Effector CD8-positive, alpha-beta T cell (primary cell): ENCODE measurements at places on chromosomes 3 and 15.
A peak's percentile ranks its signal among the peaks of the same experiment; 100 is the strongest.

GRCh38 chr3:127226457-127226856 lies 33.5 kb downstream of the PRR23E start:
- DNase-seq: no peak

GRCh38 chr15:33135355-33135781 lies 59.1 kb downstream of the FMN1 start:
- no peak for DNase-seq

DNA sequence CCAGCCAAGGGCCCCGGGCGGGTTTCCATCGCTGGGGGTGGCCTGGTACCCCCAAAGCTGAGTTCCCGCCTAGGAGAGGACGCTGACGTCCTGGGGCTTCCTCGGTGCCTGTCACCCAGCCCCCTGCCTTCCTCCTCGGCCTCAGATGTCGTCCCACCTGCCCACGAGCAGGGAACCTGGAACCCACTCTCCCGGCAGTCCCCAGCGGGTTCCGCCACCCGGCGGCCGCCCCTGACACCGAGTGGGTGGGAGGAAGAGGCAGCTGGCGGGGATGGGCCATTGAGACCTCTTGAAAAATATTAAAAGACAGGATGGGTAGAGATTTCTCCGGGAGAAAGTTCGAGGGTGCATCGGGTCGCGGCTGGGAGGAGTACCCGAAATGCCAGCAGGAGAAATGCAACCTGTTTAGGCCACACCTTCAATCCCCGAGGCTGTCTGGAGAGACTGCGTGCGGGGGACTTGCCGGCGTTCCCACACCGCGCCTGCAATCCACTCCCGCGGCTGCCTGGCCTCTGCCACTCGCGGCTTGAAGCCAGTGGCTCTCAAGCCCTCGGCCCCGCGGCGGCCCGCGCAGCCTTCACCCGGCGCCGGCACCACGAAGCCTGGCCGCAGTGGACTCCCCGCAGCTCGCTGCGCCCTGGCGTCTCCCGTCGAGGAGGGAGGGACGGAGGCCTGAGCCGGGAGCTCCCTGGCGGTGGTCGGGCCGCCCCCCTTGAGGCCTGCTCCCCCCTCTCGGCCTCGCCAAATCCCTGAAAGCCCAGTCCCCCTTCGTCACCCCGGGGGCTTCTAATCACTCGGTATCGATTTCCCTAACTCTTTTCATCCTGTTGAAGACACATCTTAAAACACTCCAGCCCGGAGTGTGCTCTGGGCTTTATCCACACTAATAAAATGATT lies 8.6 kb upstream of the NR2F2 start:
- no peak for DNase-seq

GRCh38 chr15:73979636-73980035 lies 12.5 kb downstream of the STOML1 start:
- DNase-seq: no peak

- no peak for DNase-seq
Measured at GRCh38 chr15:68298882-68299381, 21.4 kb downstream of the FEM1B start.

GRCh38 chr3:139297588-139298311 lies 46.1 kb upstream of the MRPS22 start:
- no peak for DNase-seq

DNA sequence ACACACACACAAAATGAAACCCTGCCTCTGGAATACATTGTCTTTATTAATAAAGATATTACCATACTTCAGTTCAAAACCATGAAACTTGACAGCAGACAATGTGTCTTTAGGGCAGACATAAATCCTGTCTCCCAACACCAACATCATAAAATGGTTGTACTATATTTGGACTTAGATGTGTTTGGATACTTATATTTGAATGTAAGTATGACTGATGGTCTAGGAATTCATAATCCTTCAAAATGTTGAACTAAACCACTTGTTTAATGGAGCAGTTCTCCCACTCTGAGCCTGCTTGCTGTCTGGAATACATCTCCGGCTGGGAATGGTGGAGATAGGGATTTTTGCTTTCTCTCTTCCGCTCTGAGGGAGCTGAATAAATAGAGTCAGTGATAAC lies 10.6 kb downstream of the FBN1 start:
- DNase-seq: no peak

GRCh38 chr3:104561324-104561723 lies 805.4 kb upstream of the ALCAM start:
- DNase-seq: no peak

DNA sequence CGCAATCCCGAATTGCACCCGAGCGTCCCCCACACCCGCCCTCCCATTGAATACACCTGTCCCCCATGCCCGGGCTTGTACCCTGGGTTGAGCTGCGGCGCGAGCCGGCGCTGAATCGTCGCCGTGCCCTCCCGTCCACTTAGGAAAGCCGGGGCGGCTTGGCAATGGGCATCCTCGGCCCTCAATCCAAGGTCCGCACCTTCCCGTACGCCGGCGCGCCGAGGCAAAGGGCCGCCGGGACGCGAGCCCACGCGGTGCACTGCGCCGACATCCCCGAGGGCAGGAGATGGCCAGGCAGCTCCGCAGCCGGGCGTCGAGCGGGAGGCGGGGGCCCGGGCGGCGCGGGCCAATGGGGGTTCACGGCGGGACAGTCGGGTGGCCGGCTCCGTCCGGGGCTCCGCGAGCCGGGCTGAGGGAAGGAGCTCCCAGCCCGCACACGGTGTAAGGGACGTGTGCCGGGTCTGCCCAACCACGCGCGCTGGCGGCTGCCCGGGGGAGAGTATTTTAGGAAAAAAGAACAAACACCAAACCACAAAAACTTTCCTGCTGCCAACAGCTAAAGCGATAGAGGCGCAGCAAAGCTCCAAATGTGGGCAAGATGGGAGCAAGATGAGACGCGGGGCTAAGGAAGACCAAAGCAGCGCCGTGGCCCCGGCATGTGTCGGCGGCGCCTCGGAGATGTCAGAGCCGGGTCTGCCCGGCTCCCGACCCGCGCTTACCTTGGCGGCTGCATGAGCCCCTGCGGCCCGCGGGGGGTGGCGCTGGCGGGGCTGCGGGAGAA lies 621 bp downstream of the RGMA start:
- no peak for DNase-seq

GRCh38 chr3:121529308-121529707 lies 16.5 kb downstream of the POLQ start:
- no peak for DNase-seq

- DNase-seq: no peak
Measured at GRCh38 chr3:189982321-189982945, 138.3 kb downstream of the P3H2 start.

GRCh38 chr3:7695049-7695448 lies 806.6 kb upstream of the LMCD1 start:
- DNase-seq: no peak

DNA sequence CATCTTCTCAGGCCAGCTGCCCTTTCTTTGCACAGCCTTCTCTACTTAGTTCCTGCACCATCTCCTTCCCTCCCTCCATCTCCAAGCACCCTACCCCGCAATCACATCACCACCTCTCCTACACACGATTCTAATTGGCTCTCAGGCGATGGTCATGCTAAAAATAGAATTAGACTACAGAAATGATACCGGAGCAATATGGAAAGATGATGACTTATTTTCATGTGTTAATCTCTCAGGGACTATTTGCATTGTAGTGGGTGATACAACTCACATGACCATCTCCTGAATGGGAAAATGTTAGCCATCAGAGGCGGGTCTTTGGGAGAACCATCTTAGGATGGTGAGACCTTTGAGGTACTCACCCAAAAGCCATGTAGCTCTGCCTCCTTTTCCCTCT lies 54.7 kb upstream of the PPARG start:
- DNase-seq: no peak

GRCh38 chr3:184602372-184603150 lies 41.0 kb downstream of the EPHB3 start:
- no peak for DNase-seq

DNA sequence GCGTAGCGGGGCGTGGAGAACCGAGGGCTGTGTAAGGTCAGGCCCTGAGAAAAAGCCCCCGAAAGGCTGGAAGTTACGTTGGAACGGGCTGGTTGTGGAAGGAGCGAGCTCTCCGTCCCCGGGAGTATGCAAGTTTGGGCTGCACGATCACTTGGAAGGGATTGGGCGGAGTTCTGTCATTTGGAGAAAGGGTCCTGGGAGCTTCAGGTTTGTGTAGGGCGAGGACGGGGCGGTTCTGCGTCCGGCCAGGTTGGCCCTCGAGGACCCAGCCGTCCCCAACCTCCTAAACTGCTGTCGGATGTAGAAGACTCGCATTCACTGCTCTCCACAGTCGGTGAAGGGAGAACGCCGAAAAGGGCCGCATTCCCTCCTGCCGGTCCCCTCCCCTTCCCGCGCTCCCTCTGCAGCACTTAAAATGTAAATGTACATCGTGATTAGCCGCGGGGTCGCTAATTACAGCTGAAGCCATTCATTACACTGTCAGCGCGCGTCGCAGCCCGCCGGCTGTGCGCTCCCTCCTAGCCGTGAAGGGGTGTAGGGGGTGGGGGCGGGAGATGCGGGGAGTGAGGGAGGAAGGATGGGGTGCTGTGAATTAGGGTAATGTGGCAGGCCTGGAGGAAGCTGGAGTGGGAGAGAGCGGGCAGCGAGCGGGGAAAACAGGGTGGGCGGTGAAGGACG lies 2.5 kb upstream of the RPP25 start:
- no peak for DNase-seq

DNA sequence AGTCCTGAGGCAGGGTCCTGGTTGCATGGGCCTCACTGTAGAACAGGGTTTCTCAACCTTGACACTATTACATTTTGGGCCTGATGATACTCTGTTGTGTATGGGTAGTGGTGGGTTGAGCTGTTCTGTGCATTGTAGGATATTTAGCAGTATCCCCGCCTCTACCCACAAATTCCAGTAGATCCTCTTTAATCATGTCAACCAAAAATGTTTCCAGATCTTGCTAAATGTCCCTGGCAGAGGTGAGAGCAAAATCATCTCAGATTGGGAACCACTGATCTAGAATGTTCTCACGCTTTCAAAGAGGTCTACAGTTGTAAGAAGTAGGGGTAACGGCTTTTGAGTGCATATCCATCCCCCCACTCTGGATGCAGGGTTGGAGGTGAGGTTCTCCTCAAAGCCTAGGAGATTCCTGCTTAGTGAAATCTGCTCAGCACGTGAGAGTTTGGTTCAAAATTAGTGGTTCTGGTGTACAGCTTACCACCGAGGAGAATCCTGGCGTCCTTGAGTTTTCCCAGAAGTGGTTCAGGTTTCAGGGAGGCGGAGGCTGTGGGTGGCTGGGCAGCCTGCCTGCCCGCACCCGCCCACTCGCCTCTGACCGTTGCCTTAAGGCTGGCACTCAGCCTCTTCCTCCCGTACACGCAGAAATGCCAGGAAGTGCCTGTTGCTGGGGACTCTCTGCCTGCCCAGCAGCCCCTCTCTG lies 5.3 kb downstream of the ACVR2B start:
- DNase-seq: no peak

DNA sequence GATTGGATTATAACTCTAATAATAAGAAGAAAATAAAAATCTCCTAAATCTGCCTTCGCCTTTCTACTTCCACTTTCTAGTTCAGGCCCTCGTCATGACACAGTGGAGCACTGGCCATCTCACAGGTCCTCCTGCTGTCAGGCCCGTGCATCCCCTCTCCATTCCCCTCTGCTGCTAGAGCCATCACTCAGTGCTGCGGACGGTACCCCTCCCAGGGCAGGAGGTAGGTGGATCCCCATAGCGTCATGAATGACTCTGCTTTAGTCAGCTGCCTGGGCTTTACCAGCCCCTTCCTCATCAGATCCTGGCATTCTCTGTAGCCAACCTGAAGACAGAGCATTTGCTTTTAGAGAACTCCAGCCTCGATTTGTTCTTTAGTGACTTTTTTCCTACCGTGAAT lies 12.0 kb upstream of the PPP1R2 start:
- no peak for DNase-seq

GRCh38 chr15:88470625-88471372 lies 3.3 kb downstream of the MRPS11 start:
- no peak for DNase-seq

- DNase-seq: no peak
Measured at GRCh38 chr3:154182322-154182922, 61.2 kb downstream of the ARHGEF26 start.

GRCh38 chr3:197298945-197299854 lies 788 bp upstream of the DLG1 start:
- DNase-seq: peak; percentile 3

DNA sequence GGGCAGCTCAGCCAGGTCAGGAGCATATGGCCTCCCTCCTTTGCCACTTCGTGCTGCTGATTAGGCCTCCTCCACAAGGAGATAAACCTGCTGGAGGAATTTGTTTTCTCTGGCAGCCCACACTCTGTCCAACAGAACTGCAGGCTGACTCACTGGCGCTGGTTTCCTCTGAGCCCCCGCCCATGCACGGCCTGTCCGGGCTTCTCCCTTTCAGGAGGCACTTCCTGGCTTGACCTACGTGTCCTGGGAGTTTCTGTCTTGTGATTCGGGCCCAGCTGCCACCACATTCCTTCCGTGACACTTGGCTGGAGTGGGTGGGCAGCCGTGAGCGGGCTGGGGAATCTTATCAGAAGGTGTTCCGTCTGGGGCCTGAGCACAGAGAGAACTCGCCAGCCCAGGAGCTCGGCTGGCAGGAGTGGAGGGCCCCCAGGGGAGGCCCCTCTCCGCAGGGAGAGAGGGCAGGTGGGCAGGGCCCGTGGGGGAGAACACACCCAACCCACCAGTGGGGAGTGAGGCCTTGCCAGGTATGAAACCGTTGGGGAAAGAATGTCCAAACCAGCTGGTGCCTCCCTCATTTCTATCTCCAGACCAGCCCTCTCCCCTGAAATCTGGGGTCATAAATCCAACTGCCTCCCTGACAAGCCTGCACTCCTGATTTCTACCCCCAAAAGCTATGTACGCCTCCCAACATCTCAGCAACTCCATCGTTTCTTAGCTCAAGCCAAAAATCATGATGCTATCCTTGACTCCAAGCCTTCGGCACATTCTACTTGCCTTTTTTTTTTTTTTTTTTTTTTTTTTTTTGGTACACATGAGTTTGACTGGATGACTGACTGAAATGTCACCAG lies 110.6 kb upstream of the MEF2A start:
- no peak for DNase-seq

GRCh38 chr3:194067949-194068362 lies 68.0 kb upstream of the HES1 start:
- no peak for DNase-seq

- DNase-seq: no peak
Measured at GRCh38 chr15:65954289-65954741, 85.0 kb downstream of the RAB11A start.

DNA sequence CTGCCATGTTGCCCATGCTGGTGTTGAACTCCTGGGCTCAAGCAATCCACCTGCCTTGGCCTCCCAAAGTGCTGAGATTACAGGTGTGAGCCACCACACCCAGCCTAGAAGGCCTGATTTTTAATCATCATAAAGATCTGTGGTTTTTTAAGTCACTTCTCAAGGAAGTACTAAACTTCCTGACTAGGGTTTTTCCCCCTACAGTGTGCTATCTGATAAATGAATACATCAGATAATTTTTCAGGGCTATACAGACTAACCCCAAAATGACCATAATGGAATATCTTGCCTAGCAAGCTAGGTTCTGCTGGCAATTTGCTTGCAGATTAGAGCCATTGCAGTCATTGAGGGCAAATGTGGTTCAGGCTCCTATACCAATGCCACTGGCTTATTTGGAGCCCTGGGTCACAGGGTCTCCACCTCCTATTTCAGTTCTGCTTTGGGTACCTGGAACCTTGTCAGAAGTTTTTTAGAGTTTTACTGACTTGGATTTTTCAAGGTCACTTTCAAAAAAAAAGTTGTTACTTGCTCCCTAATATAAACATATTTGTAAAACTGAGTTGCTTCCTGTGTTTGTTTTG lies 80.8 kb downstream of the SLC49A4 start:
- no peak for DNase-seq

GRCh38 chr3:185977679-185978040 lies 39.8 kb upstream of the TRA2B start:
- no peak for DNase-seq

GRCh38 chr15:74326746-74327145 lies 40.7 kb downstream of the CYP11A1 start:
- DNase-seq: no peak
